ENCODE measurements at places on chromosomes 2 and 18.

- no peak for DNase-seq
Measured at GRCh38 chr2:72788756-72789155, 37.1 kb downstream of the EXOC6B start.

GRCh38 chr2:144358979-144359541 lies 160.9 kb downstream of the ZEB2 start:
- no peak for DNase-seq

- DNase-seq: no peak
Measured at GRCh38 chr2:237143676-237144440, 58.2 kb downstream of the COPS8 start.

DNA sequence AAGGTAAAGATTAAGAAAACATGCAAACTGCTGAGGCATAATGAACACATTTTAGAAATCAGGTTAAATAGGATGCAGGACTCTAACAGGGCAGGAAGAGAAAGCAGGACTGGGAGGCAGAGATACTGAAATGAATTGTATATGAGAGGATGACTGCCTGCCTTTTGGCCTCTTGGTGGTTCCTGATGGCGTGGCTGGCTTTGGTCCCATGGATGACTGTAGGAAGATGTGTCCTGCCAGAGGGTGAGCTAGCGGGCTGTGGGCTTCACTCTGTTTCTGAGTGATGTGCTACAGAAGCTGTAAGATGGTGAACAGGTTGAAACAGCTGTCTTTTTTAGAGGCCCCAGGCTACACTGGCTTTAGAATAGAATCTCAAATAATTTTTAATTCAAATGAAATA lies 517.0 kb downstream of the SLC4A3 start:
- no peak for DNase-seq

DNA sequence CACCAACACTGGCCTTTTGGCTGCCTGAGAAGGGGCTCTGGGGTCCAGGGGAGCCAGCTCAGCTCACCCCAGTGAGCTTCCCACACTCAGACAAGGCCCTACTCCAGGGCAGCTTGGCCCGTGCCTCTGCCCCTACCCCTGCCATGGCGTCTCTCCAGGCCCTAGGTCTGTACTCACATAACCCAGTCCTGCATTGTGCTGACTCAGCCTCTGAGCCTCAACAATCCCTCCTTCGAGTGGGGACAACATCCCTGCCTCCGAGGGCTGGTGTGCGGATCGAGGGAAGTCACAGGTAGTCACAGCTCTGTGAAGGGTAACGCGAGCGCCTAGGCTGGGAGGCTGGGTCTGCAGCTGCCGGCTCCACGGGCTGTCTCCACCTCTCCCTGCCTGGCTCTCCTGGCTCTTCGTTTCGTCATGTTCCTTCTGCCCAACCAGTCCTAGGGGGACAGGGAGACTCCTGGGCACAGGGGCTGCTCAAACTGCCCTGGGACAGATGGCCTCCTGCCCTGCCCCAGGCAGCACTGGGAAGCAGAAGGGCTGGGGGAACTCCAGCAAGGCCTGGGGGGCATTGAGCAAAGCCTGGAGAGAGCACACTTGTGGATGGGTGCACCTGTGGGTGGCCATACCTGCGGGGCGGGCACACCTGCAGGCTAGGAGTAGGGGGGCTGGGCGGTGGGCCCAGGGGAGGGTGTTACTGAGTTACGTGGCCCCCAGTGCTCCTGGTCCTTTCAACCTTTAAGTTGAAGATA lies 74.6 kb downstream of the RRM2 start:
- DNase-seq: no peak
